Vagina (tissue), 2 donors: ENCODE measurements at places on chromosomes 5 and 9.

DNA sequence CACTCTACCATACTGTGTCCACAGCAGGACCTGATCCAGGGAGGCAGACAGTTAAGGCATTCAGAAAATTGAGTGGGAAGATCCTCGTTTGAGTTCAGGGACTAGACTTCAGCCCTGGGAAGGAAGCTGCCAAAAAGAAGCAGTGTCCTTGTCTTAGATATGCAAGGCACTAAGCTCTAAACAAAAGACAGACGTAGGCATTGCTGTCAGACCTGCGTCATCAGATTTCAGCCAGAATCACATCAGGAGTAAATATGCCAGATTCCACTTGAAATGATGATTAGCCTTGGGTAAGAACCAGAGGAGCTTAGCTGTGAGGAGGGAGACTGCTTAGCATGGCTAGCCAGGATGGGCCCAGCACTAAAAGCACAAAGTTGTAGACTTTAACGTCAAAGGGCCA is 56.7 kb downstream of the MAMDC2 start:
- no peak for DNase-seq

DNA sequence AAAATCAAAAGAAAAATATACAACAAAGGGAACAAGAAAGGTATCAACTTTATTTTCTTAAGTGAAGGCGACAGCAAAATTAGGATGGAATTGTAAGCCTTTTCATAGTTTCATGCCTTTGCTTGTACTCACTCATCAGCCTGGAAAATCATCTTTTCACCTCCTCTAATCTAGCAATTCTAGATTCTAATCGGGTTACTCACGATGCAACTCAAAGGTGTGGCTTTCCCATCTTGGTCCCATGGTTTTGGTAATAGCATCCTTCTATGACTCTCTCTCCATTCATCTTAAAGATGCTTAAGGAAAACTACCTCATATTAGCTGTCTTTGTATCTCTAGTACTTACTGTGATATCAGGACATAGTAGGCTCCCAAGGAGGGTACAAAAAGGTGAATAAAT is 30.5 kb downstream of the DNAH5 start:
- no peak for DNase-seq

GRCh38 chr9:33435821-33436277 is 11.5 kb downstream of the AQP3 start:
- no peak for DNase-seq

GRCh38 chr5:92641031-92641962 is 939.7 kb downstream of the NR2F1-AS1 start:
- DNase-seq, result no peak

DNA sequence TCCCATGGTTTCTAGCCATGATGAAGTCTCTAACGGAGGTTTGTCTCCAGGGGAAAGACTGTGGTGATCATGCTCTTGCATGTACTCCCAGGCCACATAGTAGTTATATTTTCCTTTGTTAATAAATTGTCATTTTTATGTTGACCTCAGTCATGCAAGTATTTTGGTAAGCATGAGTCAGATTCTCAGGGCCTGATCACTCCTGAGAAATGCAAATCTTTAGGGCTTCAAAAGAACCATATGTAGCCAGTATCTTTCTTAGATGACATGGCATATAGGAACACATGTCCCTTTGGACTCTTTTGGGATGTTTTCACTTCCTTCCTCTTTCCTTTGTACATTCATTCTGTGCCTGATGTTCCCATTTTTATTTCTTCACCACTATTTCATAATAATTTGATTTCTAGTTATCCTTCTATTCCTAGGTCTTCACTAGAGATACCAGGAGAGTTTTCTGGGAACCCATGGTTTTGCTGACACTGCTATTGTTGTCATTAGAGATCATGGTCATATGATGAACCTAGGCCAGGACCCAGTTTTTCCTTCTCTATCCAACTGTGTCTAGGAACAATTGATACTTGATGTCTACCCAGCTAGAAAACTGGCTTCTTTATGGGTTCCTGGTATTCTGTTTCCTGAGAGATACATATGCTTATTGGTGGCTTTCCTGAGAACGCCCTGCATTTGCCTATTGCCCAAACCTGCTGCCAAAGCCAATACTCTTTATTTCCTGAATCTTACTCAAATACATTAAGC is 248.1 kb upstream of the NREP start:
- DNase-seq, result no peak

DNA sequence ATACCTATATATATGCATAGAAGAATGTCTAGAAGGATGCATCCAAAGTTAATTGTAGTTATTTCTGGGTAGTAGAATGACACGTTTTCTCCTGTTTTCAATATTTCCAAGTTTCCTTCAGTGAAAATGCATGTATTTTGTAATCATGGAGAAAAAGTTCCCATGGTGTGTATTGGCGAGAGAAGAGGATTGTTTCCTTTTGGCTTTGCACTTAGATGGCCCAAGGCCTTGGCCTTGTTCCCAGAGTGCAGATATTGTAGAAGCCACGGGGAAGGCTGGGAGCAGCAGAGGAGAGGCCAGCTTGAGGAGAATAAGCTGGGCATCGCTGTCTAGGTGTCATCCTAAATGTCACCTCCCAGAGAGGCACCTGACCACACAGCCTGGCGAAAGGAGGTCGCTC is 44.0 kb downstream of the IRF1 start:
- DNase-seq, result no peak

DNA sequence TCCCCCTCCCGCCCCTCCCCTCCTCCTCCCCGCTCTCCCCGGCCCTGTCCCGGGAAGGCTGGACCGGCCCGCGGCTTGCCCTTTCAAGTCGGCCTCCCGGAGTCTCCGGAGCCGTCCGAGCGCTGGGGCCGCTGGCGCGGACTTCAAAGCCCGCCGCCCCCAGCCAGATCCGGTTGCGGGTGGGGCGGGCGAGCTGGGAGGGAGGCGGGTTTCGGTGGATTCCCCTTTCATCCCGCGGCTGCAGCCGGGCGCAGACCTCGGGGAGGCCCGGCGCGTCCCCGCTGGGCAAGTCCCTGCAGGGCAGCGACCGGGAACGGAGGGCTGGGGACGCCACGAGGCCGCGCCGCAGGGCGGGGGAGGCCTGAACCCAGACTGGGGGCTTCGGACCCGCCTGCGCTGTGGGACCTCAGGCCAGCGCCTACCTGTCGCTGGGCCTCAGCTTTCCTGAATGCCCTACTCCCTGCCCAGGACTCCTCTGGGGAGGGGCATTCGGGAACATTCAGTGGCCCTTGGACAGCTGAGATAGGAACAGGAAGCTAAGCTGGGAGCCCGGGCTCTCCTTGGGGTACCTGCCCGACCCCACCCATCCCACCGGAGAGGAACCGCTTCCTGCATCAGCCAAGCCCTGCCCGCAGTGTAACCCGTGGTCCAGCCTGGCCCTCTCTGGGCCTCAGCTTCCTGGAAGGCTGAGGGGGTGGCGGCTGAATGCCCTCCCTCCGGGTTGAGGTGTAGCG is 23.4 kb downstream of the C9orf50 start:
- DNase-seq, result no peak

DNA sequence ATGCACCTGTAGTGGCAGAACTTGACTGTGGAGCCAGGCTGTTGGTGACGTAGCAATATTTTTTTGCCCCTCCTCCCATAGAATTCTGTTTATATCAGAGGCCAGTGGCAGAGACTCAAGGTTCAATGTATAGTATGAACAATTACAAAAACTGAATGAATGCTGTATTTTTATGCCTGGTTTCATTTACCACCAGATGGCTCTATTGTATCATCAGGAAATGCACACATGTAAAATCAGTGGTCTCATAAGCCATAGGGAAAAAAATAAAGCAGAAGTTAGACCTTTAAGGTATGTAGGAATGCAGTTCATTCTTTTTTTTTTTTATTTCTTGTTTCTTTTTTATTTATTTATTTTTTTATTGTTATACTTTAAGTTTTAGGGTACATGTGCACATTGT is 43.6 kb downstream of the CCDC192 start:
- DNase-seq, result no peak

DNA sequence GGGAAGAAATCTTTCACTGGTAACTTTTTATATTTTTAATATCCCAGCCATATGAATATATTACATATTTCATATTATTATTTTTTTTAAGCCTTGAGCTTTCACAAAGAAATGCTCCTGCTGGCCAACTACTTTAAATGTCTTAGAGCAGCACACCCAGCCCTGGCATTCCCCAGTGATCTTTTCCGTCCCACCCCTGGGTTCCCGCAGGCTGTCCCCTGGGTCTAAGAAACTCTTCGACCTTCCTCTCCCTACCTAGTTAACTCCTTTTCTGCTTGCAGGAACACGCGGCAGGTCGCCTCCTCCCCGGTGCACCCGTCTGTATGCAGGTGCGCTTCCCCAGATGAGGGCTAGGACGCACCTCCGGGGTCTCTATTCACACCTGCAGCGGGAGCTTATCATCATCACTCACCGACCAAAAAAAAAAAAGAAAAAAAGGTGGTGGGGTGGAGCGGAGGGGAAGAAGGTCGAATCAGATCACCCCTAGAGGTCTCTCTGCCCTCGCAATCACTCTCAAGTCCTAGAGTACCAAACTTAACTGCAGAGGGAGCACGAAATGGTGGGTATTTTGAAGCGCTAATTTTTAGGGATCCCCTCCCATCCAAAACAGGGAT is 696 bp downstream of the ZFP62 start:
- no peak for DNase-seq

DNA sequence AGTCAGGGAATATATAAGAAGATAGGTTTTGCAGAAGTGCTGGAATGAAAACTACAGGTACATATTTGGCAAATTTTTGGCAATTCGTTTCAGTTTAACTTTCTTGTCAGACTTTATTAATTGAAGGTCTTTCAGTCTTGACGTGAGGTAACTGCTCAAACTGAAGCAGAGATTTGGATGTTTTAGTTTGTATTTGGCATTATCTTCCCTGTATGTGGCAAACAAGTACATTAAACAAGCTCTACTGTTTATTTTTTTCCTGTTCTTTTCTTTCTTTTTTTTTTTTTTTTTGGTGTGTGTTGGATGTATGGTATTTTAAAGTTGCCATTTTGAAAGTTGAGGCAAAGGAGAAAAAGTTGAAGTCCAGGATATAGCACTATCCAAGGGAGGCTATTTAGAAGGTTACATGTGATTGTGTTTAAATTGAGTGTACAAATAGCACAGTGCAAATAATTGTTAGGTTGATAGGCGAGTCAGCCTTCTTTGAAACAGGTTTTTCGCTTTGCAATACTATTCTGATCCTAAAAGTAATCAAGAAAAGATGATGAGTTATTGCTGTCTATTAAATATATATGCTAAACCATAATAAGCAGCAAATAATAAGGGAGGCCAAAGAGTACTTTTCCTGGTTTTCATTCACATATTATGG is 2.2 kb downstream of the PBX3 start:
- DNase-seq, result no peak

DNA sequence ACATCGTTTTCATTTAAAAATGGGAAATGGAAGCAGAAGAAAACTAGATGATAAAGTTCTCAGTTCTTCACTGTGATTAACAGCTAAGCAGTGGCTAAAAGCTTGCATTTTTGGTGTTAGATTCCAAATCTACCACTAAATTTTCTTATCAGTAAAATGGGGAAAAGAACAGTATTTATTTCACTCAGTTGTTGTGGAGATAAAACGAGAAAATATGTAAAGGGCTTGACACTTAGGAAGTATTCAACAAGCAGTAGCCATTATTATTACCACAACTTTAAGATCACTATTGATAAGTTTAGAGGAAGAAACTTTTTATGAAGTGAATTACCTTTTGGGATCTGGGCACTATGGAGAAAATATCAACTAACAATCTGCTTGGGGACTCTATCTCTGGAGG is 4.5 kb downstream of the STOM start:
- no peak for DNase-seq

GRCh38 chr5:136032564-136032963 is 3.8 kb downstream of the TGFBI start:
- no peak for DNase-seq

- no peak for DNase-seq
Observed at GRCh38 chr5:23742701-23743100, 235.3 kb downstream of the PRDM9 start.

DNA sequence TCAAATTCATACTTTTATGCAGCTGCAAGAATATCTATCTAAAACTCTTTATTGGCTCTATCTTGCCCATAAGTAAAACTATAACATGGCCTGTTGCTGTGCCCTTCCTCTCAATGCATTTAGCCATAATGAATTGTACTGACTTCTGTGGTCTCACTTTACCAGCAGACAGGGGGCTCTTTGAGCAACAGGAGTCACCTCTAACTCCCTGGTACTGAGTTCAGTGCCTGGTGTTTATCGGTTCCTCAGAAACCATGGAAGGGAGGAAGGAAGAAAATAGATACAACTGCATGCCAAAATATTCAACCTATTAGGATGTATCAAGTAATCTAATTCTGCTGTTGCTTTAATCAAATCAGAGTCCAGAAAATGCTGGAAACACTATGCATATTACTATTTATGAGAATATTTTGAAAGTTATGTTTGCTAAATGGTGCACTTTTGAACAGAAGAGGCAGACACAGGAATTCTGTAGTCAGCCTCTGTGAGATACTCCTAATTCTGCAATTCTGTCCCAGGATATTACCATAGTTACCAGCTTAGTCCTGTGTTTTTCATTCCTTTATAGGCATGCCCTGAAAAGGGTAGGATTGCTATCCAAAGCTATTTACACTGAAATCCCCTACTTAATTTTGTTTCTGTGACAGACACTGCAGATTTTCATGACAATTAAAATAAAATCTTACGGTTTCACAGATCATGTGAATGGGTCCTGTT is 89.8 kb downstream of the CD180 start:
- no peak for DNase-seq

GRCh38 chr5:38806775-38807258 is 39.0 kb upstream of the OSMR start:
- DNase-seq, result no peak

DNA sequence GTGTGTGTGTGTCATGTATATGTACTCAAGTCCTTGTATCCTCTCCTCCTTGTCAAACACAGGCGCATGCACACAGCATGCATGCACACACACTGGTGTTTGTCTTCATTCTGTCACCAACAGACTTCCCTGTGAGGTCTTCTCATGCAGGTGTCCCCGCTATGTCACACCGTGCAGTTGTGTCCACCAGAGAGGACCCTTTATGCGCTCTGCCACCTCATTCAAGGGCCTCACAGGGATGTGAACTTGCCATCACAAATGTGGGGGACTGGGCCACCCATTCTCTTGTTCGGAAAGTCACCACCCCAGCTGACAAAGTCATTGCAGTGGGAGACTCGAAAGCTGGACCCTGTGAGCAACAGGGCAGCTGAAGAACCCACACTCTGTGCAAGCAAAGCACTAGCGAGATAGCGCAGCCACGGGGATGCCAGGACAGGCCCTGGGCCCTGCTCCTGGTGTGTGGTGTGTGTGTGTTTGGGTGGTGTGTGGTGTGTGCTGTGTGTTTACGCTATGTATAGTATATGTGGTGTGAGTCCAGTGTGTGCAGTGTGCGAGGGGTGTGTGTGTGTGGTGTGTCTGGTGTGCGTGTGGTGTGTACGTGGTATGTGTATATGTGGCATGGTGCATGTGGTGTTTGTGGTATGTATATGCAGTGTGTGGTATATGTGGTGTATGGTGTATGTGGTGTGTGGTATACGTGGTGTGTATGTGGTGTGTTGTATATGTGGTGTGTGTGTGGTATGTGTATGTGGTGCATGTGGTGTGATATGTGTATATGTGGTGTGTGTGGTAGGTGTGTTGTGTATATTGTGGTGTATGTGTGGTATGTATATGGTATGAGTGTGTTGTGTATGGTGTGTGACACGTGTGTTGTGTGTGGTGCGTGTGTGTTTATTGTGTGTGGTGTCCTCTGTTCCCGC is 30.9 kb upstream of the NXNL2 start:
- no peak for DNase-seq
